Fibroblast of the aortic adventitia (primary cell): ENCODE measurements at places on chromosomes 6 and 20. TPM values are rescaled to one million over a fixed set of nuclear protein-coding genes. Genes with fewer than 3 reads are reported as not detected.

RIMS4 gene
- total RNA-seq = 0.27 and 0.41 TPM in 2 replicates

DNAH8 gene
- 0.08 TPM in 1 of 2 replicates, not detected in the other for total RNA-seq

NKX2-4 gene
- total RNA-seq = not detected in 2 replicates

ETV7 gene
- total RNA-seq = 0.09 TPM in 1 of 2 replicates, not detected in the other

EFCAB8 gene
- total RNA-seq = not detected in 2 replicates

HSPA1L gene
- total RNA-seq = 1.4 and 2.4 TPM in 2 replicates

SYCP2 gene
- total RNA-seq = 0.63 and 0.74 TPM in 2 replicates

LPIN3 gene
- total RNA-seq = 3.4 and 5.3 TPM in 2 replicates

REV3L gene
- total RNA-seq = 77.4 and 106 TPM in 2 replicates

BTBD3 gene
- 23.6 and 96.2 TPM in 2 replicates for total RNA-seq
